Cerebellar cortex (tissue), 1 donor: ENCODE measurements at places on chromosomes 3 and 15.

DNA sequence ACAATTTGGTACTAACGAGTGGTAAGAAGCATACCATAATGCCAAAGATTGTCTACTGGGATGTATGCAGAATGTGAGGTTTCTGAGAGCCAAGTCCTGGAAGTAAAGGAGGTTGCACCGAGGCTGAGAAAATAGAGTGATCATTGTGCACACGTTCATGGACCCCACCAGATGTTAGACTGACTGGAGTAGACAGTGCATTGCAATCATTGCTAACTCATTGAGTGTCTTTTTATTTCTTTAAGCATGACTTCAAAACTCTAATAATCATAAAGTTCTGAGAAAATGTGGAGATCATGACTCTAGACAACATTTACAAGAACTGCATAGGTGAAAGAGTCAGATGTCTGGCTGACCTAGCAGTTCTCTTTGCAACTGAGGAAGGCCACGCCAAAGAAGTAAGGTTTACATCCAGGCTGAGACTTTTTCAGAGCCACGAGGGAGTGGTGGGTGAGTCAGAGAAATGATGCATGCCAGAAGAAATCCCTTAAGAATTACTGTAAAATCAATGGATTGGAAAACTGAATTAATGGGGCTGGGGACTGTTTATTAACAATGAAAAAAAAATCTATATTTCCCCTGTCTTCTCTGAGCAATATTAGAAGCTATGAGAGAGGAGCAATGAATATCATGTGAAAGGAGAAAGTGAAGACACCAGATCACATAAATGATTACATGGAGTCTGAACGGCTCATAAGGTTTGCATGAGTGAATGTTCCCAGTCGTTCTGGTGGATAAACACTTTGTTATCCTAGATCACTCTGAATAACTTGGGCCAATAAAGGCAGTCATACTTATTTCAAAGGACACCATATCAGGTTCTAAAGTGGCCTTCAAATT lies 76.0 kb upstream of the SLC25A26 start:
- DNase-seq: no peak

GRCh38 chr3:16300881-16301359 lies 35.9 kb downstream of the OXNAD1 start:
- DNase-seq: no peak

DNA sequence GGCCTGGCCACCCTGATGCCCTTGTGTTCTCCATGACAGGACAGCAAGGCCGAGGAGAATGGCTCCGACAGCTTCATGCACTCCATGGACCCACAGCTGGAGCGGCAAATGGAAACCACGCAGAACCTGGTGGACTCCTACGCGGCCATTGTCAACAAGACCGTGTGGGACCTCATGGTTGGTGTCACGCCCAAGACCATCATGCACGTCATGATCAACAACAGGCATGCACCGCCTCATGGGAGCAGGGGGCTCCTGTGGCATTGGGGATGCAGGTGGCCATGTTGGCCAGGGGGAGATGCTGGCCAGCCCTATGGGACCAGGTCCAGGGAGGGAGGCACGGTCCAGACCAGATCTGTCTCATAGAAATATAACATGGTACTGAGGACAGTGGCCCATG lies 62.9 kb downstream of the GOLGA8B start:
- no peak for DNase-seq

- no peak for DNase-seq
These were observed 1.3 kb downstream of the CLPX start for GRCh38 chr15:65183865-65184159.

GRCh38 chr15:36603987-36604386 lies 24.6 kb downstream of the CDIN1 start:
- no peak for DNase-seq

GRCh38 chr15:98543237-98543636 lies 105.1 kb upstream of the IGF1R start:
- no peak for DNase-seq

- no peak for DNase-seq
These were observed 42.0 kb downstream of the ATR start for GRCh38 chr3:142536519-142536918.

- DNase-seq: no peak
These were observed 36.3 kb downstream of the KNL1 start for GRCh38 chr15:40630313-40630712.
